ENCODE measurements at places on chromosomes 5 and 9.

DNA sequence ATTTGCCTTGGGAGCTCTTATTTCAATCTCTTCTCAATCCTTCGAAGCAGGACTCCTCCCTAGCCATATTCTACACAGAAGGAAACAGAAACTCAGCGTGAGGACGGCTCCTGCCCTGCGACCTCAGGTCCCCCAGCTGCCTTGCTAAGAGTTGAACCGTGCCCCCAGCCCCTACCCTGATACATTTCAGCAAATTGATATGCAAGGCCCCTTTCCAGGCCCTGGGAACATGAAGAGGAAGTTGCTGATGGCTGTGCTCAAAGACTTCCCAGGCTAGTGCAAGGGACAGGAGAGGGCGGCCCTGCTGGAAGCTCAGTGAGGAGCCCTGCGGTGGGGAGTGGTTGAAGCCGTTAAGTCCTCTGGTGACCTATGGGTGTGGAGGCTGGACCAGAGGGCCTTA lies 41.5 kb downstream of the BOD1 start:
- H3K4me3 ChIP-seq = no peak overlapping the region
- H3K27ac ChIP-seq = no peak overlapping the region
- DNase-seq = no peak
- H3K4me1 ChIP-seq = no peaks in the 10 kb centered on the region

DNA sequence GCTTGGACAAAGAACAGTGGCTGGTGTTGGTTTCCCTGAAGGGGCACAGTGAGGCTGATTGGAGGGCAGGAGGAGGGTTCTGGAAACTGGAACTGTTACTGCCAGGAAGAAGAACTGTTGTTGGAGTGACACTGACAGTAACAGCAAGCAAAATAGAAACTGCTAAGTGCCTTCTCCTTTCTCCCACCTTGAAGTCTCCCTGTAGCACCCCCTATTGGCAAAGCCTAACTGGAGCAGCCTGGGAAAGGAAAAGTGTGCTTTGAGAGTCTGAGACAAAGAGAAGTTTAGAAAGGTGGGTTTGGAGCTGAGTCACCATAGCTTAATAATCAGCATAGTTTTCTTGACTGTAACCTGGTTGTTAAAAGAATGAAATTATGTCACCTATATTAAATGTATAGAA lies 2.5 kb upstream of the TMEM174 start:
- no peaks in the 10 kb centered on the region for H3K36me3 ChIP-seq
- peak; percentile 34 for DNase-seq
- H3K27ac ChIP-seq = no peak overlapping the region
- peaks cover 86% of the 10 kb centered on the region for H3K27me3 ChIP-seq
- no peak overlapping the region for H3K4me3 ChIP-seq

- no peaks in the 10 kb centered on the region for H3K4me1 ChIP-seq
- H3K27ac ChIP-seq = no peak overlapping the region
- DNase-seq = no peak
- H3K36me3 ChIP-seq = no peaks in the 10 kb centered on the region
Observed at GRCh38 chr5:135648116-135648515, 69.3 kb upstream of the CXCL14 start.

DNA sequence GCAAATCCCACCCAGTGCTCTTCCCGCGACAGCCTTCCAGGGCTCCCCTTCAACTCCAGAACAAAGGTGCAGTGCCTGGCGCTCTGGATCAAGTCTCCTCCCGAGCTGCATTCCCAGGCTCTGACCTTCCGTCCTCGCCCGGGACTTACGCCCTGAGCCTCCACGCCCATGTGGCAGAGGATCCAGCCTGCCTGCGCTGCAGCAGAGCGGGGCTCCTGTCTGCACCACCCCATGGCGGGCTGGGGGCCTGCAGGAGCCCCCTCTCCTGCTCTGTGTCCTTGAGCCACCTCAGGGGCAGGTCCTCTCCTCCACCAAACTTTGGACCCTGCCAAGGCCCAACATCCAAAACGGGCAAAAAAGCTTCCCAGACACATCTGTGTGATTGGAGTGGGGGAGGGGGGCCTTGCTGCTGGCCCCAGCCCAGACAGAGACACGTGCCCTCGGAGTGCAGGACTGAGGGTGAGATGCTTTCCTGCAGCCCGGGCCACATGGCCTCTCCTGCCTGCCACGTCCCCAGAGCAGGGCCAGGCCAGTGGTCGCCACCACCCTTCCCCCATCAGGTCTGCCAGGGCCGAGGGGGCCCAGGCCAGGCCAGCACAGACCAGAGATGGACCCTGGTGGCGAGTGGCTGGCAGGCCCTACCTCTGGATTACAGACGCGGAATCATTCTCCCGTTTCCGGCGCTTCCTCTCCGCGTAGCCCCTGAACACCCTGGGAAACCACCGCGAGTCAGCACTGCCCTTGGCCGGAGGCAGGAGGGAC lies 4.4 kb downstream of the NSMF start:
- peaks cover 42% of the 10 kb centered on the region for H3K4me1 ChIP-seq
- peak overlapping the region; percentile 58 for H3K4me3 ChIP-seq
- DNase-seq = no peak
- peaks cover 11% of the 10 kb centered on the region for H3K36me3 ChIP-seq
- H3K27me3 ChIP-seq = no peaks in the 10 kb centered on the region
- peak overlapping the region; percentile 85 for H3K27ac ChIP-seq

DNA sequence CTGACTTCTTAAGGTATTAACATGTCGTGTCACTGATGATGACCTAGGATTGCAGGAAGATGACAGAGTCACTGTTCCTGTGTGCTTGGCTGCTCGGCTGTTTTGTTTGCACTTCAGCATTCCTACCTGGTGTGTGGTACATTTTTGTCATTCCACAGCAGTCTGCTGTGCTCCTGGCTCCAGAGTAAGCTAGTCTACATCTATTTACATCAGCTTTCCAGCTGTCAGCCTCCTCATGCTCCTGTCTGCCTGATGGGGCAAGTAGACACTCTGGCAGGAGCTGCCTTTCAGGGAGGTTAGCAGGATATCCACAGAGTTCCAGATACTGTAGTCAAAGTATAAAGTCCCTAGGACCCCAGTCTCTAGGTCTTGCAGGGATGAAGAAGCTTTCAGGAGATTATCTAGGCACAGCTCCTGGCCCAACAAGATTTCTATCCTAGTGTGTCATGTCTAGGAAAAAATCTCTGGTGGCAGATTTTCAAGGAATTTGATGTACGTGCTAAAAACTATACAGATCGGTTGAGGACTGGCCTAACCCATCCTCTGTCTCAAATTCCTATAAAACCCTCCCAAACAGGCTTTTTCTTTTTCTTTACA lies 28.4 kb downstream of the RUSC2 start:
- H3K4me3 ChIP-seq = no peak overlapping the region
- H3K36me3 ChIP-seq = no peaks in the 10 kb centered on the region
- no peaks in the 10 kb centered on the region for H3K27me3 ChIP-seq
- no peak for DNase-seq
- H3K4me1 ChIP-seq = no peaks in the 10 kb centered on the region
